ENCODE measurements at places on chromosomes 3 and 15.
A peak's percentile ranks its signal among the peaks of the same experiment; 100 is the strongest.

GRCh38 chr15:85426481-85426880 lies 46.1 kb downstream of the AKAP13 start:
- no peak for DNase-seq

DNA sequence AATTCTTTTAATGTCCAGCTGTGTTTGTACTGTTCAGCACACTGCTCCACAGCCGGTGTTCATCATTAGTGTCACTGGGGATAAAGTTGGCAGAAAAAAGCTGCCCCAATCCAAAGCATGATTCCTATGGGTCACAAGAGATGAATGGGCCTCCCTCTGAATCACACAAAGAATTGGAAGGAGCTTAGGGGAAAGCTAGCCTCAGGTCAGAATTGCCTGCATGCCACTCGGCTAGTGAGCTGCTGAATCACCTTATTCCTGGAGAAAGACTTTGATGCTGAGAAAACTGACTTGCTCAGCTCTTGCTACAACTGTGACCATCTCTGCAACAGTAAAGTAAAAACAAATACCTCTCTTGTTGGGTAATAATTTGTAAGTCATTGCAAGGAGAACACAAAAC lies 3.5 kb downstream of the CCK start:
- no peak for DNase-seq

- DNase-seq, result no peak
Measured at GRCh38 chr15:71496336-71496955, 313.9 kb upstream of the NR2E3 start.

GRCh38 chr15:33618350-33618749 lies 307.6 kb downstream of the RYR3 start:
- no peak for DNase-seq

DNA sequence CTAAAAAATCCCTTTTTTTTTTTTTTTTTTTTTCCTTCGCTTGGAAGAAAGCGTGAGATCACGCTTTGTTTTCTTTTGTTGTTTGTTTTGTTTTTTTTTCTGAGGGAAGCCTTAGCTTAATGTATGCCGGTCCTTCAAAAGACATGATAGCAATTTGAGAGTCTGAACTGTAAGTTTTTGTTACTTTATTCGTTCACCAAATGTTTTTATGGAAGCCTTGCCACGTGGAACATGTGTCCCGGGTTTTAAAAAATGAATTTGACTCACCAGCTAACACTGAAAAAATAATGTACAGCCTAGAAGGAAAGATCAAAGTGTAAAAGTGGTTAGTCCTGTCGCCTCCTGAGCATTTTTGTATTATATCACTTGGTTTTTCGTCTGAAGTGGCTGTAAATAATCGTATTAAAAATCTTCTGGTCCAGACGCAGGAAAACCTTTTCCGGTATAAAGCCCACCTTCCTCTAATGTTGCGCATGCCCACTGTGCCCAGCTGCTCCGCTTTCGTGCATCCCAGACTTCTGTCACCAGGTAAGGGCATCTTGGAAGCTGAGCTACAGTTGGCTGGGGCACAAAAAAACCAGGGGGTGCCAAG lies 795 bp upstream of the MYNN start:
- DNase-seq, result peak; percentile 83

GRCh38 chr3:72523429-72524151 lies 324.7 kb downstream of the SHQ1 start:
- DNase-seq, result no peak

GRCh38 chr15:40102897-40103858 lies 5.5 kb downstream of the BMF start:
- peak; percentile 88 for DNase-seq

DNA sequence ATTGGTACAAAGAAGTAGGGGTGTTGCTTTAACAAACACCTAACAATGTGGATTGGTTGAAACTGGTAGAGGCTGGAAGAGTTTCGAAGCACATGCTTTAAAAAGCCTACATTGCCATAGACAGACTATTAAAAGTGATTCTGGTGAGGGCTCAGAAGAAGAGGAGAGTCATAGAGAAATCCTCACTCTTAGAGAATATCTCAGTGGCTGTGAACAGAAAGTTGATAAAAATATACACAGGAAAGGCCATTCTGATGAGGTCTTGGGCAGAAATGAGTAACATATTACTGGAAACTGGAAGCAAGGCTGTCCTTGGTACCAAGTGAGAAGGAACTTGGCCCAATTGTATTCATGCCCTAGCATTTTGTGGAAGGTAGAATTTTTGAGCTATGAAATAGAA lies 173.7 kb upstream of the CRBN start:
- DNase-seq, result no peak

GRCh38 chr3:46399557-46399956 lies 7.3 kb downstream of the CCR5AS start:
- DNase-seq, result no peak

GRCh38 chr3:36305929-36306520 lies 74.3 kb upstream of the STAC start:
- no peak for DNase-seq

DNA sequence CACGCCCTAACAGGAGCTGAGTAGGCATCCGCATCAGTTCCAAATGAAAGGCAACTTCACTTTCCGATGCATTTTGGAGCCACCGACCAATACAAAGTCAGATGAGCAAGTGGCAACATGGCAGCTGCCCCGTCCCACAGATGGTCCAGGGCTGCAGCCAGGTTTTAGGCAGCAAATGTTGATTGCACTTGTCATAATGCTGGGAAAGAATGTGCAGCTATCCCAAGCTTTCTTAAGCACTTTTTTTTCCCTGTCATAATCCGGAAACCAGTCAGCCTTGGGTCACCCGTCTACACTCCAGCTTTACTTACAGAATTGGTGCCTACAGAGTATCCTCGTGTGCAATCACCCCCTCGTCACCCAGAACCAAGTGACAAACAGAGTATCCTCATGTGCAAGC lies 147.7 kb downstream of the CHSY1 start:
- no peak for DNase-seq

DNA sequence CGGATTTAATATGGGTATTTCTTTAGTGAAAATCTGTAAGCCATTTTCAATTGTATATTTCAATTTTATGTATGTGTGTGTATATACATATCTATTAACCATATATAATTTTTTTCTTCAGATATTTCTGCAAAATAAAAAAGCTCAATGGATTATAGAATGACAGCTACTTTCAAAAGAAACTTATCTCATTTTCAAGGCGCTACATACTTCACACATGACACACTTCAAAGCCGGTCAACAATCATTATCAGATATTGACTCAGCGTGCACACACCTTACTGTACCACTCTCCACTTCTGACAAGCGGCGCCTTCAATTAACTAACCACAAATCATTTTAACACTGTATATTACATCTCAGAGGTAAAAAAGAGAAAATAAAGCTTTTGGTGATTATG lies 39.6 kb downstream of the ATP13A3 start:
- no peak for DNase-seq

DNA sequence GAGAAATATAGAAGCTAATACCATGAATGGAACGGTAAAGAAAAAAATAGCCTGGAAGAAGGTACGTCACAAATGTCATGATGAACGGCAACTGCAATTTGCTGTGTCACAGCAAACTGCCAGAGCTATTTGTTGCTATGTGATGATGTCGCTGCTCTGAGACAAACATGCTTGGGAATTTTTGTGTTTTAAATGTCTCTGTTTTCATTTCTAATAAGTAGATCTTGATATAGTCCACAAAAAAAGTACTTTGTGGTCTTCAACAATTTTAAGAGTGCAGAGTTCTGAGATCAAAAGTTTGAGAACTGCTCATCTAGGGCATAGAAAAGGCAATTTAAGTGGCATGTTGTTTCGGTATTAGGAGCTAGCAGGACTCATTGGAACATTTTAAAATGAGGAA lies 4.3 kb upstream of the NR1D2 start:
- DNase-seq, result no peak

GRCh38 chr3:96900031-96900430 lies 85.6 kb downstream of the EPHA6 start:
- DNase-seq, result no peak

GRCh38 chr3:151230646-151231045 lies 27.6 kb upstream of the GPR171 start:
- DNase-seq, result no peak

GRCh38 chr15:93261845-93262244 lies 172.8 kb upstream of the RGMA start:
- no peak for DNase-seq

DNA sequence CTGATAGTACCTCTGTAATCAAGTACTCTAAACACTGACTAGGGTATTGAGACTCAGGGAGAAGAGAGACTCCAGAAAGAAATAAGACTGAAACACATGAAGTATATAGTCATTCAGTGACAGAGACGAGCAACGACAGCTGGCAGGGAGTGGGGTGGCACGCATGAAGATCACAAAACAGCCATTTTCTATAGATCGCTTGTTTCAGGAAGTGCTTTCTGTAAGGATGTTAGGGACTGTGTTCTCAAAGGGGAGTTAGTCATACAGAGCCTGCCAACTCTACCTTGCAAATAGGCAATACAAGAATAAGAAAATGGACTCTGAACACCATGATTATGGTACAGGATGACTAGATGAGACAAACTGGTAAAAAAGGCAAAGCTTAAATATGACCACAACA lies 139.5 kb downstream of the TBL1XR1 start:
- DNase-seq, result no peak

DNA sequence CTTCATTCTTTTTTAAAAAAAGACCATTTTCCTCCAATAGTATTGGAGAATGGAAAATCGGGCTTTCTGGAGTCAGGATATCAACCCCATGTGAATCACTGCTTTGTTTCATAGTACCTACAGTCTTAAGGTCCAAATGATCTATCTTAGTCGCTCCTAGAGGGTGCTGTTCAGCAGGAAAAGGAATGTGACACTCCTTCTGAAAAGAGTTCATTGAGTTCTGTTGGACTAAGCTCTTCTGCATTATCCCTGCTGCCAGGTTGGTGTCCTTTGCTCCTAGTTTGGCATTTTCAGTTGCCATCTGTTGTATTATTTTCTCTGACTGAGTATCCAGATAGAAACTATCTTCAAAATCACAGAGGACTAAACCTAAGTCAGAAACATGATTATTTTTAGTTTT lies 57.2 kb downstream of the POLQ start:
- DNase-seq, result no peak

DNA sequence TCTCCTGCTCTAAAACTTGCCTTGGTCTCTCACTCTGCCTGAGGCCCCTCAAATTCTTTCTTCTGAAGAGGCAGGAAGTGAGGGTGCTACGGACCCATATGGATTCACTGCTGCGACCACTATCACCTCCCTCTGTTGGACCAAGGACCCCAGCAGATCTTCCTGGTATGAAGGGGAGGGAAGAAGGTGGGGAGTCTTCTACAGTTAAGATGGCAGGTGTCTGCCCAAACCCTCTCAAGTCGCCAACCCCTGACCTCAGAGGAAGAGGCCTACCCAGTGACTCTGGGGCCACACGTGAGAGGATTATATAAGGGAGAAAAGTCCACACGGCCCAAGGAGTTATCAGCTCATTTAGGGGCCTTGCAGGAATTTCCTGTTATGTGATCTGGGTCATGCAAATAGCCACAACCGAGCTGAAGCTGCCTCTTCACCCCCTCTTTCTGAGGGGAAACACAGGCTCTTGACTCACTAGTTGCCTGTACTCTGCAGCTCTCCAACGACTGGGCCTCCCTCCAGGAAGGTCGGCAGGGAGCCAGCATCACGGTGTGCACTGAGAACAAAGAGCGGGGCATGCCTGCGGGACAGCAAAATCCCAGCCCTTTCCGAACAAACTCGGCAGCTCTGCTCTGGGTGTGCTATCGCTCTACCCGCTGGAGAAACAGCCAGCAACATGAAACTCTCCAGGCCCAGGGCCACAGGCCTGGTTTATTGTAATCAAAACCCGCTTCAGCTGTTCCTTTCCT lies 116.0 kb downstream of the XXYLT1 start:
- peak; percentile 86 for DNase-seq

GRCh38 chr15:59150185-59150584 lies 45.2 kb downstream of the CCNB2 start:
- no peak for DNase-seq
